ENCODE measurements at places on chromosomes 11 and 22. TPM values are rescaled to one million over a fixed set of nuclear protein-coding genes. Genes with fewer than 3 reads are reported as not detected.

GRCh38 chr11:111414267-111414931 lies 35.3 kb upstream of the POU2AF1 start:
- DNase-seq = peak; percentile 61

DNA sequence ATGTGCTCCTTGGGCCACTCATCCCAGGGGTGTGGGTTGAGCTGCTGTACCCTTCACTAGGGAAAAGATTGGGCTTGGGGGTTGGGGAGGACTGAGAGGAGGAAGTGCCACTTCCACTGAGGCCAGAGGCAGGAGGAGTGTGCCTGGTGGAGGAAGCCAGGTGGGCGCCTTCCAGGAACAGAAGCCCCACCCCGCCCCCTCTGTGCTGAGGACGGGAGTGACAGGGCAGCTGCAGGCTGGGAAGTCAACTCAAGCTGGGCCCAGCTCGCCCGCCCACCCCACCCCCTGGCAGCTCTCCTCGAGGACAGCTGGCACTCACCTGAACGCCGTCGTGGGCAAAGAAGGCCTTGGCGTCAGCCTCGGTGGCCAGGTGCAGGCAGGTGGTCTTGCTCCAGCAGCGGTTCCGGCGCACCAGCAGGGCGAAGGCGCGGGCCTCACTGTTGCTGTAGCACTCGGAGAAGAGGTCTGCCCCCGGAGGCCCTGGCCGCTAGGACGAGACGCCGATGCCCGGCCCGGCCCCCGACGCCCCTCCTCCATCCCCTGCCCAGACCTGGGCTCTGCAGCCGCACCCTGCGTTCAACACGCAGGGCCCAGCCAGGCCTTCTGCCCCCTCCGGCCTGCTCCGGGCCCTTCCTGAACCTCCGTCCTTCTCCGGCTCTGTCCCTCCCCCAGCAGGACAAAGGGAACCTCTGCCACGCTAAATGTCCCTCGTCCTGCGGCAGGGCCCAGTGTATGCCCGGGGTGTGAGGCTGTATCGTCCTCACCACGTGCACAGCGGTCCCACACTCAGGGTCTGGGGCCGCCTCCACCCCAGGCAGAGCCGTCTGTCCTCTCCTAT lies 13.4 kb downstream of the TSSC4 start:
- no peak for DNase-seq

DNA sequence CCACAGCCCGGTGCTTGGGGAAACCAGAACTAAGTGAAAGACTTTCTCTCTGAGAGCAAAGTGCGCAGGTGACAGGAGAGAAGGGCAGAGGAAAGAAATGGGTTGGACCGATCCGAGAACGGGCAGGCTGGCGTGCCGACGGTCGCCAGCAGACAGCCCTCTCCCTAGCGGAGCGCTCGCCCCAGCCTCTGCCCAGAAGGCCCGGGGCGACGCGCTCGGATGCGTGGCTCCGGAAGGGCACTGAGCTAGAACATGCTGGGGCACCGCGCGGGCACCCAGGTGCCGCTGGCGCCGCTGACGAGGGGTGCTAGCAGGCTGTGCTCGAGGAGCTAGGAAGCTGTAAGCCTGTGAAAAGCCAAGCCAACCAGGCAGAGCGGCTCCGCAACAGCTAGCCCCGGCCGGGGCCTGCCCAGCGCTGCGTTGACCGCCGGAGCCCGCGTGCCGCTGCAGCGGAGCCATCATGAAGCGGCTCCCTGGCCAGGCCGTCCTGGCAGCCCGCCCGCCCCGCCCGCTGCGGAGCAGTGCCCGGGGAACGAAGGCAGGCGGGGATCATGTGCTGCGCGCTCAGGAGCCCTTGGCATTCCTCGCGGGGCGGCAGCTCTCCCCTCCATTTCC lies 22.1 kb upstream of the RRAS2 start:
- DNase-seq = peak; percentile 85

DNA sequence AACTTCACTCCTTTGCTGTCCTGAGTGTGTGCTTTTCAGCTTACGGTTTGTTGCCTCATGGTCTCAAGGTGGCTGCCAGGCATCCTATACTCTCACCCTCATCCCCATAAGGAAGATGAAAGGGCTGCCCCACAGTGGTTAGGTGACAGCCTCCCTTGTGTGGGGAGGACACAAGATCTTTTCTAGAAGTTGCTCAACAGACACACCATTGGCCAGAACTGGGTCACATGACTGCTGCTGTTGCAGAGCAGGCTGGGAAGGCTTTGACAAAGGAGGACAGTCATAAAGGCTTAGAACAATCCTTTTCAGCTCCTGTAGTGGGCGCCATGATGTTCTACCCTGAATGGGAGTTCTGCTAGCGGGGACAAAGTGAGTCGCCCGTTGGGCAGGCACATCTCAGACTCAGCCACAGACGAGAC lies 69.7 kb upstream of the RASD2 start:
- DNase-seq = no peak

DNA sequence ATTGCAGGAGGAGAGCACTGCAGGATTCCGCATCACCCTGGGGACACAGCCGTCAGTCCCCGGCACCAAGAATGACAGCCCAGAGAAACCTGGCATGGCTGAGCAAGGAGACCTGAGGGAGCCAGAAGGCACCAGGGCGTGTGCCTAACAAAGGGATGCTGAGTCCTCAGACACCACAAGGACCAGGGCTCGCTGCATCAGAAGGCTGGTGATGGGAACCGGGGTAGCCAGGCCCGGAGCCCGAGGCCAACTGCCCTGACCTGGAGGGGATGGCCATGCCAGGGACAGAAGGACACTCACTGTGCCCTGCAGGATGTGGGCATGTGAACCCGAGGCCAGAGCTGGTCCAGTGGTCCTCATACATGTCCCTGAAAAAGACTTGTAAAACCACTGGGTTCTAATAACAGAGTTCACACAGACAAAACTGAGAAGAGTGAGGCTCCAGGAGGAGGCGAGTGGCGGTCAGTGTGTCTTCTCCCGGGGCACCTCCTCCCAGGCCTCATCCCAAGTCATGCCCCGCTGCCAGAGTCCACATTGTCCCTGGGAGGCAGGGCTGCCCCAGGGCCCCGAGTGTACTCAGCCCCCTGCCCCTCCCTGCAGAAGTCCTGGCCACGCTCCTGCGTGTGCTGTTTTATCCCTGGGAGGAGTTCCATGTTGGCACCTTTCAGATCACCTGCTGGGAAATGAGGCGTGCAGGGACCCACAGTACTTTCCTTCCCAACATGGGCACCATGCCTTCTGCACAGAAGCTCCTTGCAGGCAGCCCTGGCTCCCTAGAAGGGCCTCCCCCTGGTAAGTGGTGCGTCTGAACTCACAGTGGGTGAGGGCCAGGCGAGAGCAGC lies 42.5 kb downstream of the TBX1 start:
- no peak for DNase-seq

Gene C11orf42
- polyA plus RNA-seq = not detected

Gene C22orf31
- polyA plus RNA-seq = not detected

Gene PLXNB2
- polyA plus RNA-seq = 5.2 TPM

Gene PRDM11
- polyA plus RNA-seq = 7.1 TPM

Gene SLC25A1
- 41.3 TPM for polyA plus RNA-seq

Measured in B cell (primary cell).